ENCODE measurements at places on chromosomes 2 and 18. TPM values are rescaled to one million over a fixed set of nuclear protein-coding genes. Genes with fewer than 3 reads are reported as not detected.

Gene LOXL3
- total RNA-seq = 0.66 TPM

Gene ACVR1
- 11.7 TPM for total RNA-seq

Gene IRS1
- total RNA-seq = 11.9 TPM

Gene SLC4A5
- total RNA-seq = 9.7 TPM

Gene GATA6
- total RNA-seq = not detected

Measured in B cell (primary cell).